Glutamatergic neuron (in vitro differentiated cells): ENCODE measurements at places on chromosomes 12 and 14.

- DNase-seq = no peak
These were observed 72.3 kb downstream of the METTL25 start for GRCh38 chr12:82430541-82431145.

DNA sequence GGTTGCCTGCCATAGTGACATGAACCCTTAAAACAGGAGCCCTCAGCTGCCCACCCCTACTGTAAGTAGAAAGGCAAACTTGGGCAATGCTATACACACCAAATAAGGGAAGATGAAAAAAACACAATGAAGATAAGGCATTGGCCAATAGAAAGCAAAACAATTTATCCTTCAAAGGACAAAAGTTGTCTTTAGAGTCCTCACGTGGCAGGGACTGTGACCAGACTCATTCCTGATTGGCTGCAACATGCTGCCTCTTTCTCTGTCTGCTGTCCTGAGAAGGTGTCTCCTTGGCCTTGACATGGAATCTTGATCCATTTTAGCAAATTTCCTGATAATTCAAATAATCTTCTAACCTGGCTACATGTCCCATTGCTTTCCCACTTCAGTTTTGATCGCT is 131.9 kb downstream of the GPR135 start:
- no peak for DNase-seq

- DNase-seq = no peak
These were observed 6.0 kb downstream of the HDAC7 start for GRCh38 chr12:47813511-47814196.

- DNase-seq = no peak
These were observed 57.3 kb downstream of the ETV6 start for GRCh38 chr12:11706509-11707379.

DNA sequence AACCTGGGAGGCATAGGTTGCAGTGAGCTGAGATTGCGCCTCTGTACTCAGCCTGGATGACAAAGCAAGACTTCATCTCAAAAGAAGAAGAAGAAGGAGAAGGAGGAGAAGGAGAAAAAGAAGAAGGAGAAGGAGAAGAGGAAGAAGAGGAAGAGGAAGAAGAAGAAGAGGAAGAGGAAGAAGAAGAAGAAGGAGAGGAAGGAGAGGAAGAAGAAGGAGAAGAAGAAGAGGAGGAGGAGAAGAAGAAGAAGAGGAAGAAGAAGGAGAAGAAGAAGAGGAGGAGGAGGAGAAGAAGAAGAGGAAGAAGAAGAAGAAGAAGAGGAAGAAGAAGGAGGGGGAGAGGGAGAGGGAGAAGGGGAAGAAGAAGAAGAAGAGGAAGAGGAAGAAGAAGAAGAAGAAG is 12.9 kb upstream of the KRT8 start:
- DNase-seq = no peak

DNA sequence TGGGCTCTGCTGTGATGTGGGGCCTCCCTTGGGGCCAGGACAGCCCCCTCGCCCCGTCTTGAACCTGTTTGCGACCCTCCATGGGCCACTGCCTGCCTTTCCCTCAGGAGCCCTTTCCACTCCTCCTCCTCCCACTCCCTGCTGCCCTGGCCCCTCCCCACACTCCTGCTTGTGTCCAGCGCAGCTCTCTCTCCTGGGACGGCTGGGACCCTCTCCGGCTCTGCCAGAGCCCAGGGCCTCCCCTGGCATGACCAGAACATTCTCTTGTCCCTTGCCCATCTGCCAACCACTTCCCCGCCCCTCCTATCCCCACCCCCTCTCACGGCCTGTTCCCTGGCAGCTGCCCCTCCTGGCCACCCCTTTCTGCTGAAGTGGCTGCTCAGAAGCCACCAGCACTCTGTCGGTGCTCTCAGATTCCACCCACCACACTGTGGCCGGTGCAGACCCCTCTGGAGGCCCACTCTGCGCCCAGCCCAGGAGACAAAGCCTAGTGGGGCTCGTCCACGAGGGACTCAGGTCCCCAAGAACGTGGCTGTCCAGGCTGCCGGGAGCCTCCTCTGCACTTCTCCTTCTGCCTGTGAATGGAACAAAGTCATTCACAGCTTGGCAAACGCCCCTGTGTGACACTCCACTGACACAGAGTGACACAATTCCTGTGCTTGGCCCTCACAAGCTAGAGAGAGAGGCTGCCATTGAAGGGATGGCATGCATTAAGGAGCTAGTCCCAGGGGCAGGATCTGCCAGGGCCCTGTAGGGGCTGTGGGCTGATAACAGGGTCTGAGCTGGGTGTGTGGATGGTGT is 1.4 kb downstream of the ASPG start:
- peak; percentile 25 for DNase-seq

- no peak for DNase-seq
These were observed 85.5 kb upstream of the PTPRB start for GRCh38 chr12:70722584-70723343.

DNA sequence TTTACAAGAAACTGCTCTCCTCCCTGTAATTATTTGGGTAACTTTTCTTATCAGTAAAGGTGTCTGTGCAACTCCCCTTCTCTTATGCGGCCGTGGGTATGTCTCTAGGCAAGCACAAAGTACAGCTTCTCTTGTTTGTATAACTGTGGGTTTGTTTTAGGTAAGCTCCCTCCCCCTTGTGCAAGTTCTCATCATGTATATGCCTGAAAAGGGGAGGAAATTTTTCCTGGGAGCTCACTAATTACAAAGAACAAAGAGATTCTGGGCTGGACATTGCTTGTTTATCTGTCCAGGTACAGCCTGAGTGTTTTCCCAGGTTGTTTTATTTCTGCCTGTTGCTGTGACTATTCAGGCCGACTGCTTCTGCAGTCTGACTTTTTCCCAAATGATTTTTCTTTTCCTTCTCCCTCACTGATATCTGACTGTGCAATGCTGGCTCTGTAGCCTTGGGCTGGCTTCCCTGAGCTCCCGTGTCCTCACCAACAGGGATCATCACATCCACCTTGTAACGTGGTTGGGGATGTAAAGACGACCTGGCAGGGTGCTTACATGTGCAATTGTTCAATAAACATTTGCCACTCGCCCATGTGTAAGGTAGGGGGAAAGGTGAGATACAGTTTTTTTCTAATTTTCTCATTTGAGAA is 916.5 kb downstream of the AACS start:
- DNase-seq = no peak

DNA sequence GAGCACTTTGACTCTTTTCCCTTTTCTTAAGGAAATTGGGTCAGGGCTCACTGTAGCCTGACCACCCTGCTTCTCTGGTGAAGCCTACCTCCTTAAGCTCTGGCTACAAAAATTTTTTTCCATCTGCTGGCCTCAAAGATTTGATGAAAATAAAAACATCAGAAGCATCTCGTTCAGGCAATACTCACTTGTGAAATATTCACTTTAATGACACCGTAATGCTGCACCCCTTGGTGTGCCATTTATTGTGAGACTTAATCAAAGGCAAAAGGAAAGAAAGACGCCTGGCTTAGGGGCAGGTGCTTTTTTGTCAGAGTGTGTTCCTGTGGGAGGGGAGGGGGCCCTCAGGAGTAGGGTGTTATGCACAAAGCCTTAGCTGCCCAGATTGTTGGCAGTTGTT is 155.0 kb upstream of the TMPO start:
- no peak for DNase-seq

GRCh38 chr12:84969226-84969625 is 56.6 kb upstream of the SLC6A15 start:
- DNase-seq = no peak

- no peak for DNase-seq
These were observed 27.6 kb upstream of the KRT78 start for GRCh38 chr12:52876372-52876771.

DNA sequence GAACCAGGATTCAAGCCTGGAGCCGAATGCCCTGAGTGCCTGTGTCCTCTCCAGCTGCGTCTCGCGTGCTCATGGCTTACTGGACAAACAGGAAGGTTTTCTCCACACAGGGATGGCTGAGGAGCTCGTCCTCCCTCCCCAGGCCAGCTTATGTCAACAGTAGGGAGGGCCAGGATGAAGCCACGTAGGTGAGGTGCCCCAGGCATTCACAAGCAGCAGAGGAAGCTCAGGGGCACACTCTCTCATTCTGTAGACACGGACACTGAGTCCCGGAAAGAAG is 49.3 kb downstream of the TRPV4 start:
- no peak for DNase-seq

DNA sequence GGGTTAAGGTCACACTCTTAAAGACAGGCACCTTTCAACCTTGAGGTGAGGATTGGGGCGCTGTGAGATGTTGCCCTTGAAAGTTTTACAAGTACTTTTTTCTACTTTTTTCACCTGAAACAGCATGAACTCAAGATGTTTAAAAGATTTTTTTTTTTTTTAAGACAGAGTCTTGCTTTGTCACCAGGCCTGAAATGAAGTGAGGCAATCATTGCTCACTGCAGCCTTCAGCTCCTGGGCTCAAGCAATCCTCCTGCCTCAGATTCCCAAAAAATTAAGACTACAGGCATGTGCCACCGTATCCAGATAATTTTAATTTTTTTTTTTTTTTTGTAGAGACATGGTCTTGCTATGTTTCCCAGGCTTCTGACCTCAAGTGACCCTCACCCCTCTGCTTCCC is 243.9 kb downstream of the DIO2 start:
- DNase-seq = no peak

DNA sequence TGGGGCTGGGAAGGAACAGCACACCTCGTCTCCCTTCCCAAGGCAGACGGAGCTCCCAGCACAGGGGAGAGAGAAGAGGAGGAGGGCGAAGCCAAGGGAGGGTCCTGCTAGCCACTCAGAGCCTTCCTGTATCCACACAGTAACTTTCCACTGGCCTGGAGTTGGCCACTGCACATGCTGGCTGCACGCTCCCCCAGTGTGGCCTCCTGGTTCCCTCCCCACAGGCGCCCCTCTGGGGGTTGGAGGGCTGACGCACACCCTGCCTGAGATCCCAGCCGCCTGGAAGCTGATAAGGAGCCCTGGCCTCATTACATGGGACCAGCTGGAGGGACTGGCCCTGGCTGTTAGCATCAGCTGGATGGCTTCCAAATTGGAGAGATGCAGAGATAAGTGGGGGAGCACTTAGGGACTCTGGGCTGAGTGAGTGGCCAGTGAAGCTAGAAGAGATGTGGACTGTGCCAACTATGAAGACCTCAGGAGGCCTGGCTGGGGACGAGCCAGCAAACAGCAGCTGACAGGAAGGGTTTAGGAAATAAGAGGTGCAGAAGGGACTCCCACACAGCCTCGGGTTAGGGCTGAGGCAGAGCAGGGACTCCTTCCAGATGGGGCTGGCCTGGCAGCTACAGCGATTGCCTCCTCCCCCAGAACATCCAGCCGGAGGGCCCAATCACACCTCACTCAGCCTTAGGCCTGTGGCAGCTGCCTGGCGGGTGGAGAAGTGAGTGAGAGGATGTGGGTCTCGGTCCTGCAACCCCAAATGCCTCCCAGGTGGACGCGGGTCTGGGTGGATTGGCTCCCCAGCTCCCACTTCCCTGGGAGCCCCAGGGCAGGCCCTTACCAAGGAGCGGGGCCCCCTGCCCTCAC is 26.3 kb upstream of the BCDIN3D start:
- peak; percentile 85 for DNase-seq

- no peak for DNase-seq
These were observed 827.8 kb downstream of the DIO2 start for GRCh38 chr14:79383475-79383874.

GRCh38 chr12:92721656-92722055 is 18.9 kb downstream of the PLEKHG7 start:
- no peak for DNase-seq

GRCh38 chr12:95693689-95694088 is 96.9 kb downstream of the NTN4 start:
- no peak for DNase-seq

DNA sequence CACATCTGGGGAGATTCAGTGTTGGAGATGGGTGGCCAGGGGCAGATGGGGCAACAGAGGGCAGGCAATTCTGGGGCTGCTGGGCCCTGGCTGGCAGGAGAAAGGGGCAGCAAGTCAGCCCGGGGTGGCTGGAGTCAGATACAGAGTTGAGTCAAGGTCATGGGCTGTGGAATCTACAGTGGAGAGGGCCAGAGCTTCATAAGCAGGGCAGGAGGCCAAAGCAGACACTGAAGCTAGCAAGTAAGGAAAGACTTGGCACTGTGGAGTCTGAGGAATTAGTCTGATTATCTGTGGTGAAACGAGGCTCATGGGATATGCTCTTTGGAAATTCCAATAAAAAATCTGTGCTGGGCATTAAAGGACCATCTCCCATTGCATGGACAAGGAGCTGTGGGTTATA is 95.5 kb downstream of the TMX1 start:
- no peak for DNase-seq

DNA sequence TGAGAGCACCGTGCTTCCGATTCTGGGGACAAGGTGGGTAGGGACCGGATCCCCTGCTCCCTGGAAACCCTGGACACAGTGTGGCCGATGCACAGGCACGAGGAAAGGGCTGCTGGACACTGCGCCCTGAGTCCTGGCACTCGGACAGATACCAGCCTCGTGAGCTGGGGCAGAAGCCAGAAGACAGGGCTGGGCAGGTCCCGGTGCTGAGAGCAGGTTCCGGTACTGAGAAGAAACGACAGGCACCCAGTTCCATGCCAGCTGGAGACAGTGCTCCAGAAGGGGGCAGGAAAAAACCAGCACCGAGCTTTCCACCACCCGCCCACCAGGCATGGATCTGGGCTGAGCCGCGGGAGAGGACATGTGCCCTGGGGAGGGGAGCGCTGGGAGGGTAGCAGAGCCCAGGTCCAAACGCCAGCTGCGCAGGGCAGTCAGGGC is 6.5 kb downstream of the XRCC3 start:
- no peak for DNase-seq
